ENCODE measurements at places on chromosomes 4 and X. TPM values are rescaled to one million over a fixed set of nuclear protein-coding genes. Genes with fewer than 3 reads are reported as not detected.

DNA sequence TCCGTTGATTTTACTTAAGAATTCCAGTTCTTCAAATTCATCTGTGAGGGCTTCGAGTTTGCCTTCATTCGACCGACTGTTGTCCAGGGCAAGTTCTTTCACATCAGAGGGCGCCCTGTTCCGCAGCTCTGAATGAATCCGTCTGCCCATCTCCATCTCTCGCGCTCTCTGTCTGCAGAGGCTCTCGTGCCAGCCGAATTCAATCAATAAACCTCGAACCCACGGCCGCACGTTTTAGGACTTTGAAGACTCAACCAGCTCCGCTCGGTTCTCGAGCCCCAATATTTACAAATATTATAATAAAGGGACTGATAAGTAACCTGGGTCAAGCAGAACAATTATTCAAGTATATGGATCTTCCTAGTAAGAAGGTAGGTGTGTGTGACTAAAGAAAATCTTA lies 556.4 kb upstream of the SMIM31 start:
- H3K4me3 ChIP-seq: no peak overlapping the region
- DNase-seq: no peak
- H3K36me3 ChIP-seq: no peaks in the 10 kb centered on the region
- H3K27me3 ChIP-seq: no peaks in the 10 kb centered on the region
- H3K27ac ChIP-seq: no peak overlapping the region

DNA sequence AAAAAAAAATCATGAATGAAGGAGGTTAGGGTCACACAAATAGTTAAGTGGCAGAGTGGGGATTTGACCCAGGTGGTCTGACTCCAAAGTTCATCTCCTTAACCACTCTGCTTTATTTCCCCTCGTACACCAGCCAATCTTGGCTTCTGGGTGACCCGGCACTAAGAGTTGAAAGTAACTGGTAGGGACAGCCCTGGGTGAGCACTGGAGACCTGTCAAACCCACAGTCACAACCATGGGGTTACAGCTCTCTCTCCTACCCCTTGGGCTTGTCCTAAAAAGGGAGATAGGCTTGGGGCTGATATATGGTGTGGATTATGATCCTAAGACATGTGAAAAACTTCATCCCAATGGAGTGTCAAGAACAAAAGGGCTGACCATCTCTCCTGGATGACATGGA lies 12.5 kb downstream of the IGFBP7 start:
- H3K4me3 ChIP-seq: no peak overlapping the region
- DNase-seq: no peak
- H3K27ac ChIP-seq: no peak overlapping the region
- peaks cover 2% of the 10 kb centered on the region for H3K27me3 ChIP-seq
- no peaks in the 10 kb centered on the region for H3K36me3 ChIP-seq

- no peak overlapping the region for H3K27ac ChIP-seq
- no peak for DNase-seq
- no peaks in the 10 kb centered on the region for H3K27me3 ChIP-seq
- no peak overlapping the region for H3K4me3 ChIP-seq
- H3K4me1 ChIP-seq: peaks cover 7% of the 10 kb centered on the region
- H3K36me3 ChIP-seq: no peaks in the 10 kb centered on the region
These were observed 66.4 kb upstream of the C4orf54 start for GRCh38 chr4:99724067-99724466.

Gene GAGE13
- not detected for total RNA-seq
